Fibroblast of lung (primary cell): ENCODE measurements at places on chromosomes 6 and 20.
A peak's percentile ranks its signal among the peaks of the same experiment; 100 is the strongest.

- DNase-seq = no peak
These were observed 5.6 kb downstream of the PCIF1 start for GRCh38 chr20:45940053-45940452.

- DNase-seq = no peak
These were observed 469.4 kb upstream of the SLC35B3 start for GRCh38 chr6:8904754-8905153.

- peak; percentile 70 for DNase-seq
These were observed 172.8 kb downstream of the BACH2 start for GRCh38 chr6:90123831-90124230.

DNA sequence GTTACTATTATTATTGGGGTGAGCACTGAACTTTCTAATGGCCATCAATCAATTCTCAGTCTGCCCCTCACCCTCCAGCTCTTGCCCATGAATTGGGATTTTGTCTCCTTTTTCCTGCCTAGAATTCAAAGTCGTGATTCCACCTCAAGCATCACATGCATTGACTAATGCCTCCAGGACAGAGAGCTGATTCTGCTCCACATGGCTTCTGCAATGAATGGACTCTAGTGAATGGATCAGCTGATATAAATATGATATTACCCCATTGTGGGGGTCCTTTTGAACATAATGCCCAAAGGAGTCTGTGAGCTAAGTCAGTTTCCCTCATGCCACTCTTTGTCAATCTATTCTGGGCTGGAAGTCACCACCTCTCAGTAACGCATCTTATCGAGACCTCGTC is 126.4 kb downstream of the OPN5 start:
- no peak for DNase-seq

GRCh38 chr6:19327661-19328060 is 509.5 kb upstream of the ID4 start:
- peak; percentile 18 for DNase-seq

- DNase-seq = no peak
These were observed 35.0 kb downstream of the SESN1 start for GRCh38 chr6:109059571-109060021.

- DNase-seq = peak; percentile 85
These were observed 123.3 kb downstream of the INSM1 start for GRCh38 chr20:20491110-20491783.

- DNase-seq = no peak
These were observed 20.4 kb downstream of the PTPRK start for GRCh38 chr6:128500014-128500413.

- no peak for DNase-seq
These were observed 2.1 kb downstream of the HNF4A start for GRCh38 chr20:44357555-44358125.
